Stimulated activated CD4-positive, alpha-beta T cell treated with anti-CD3 and anti-CD28 coated beads, Interleukin-12 subunit alpha, Interleukin-12 subunit beta, amount 100 ng/mL, for 4 hours (primary cell): ENCODE measurements at places on chromosomes 3 and 15.

GRCh38 chr3:124395584-124396338 lies 334.5 kb upstream of the UMPS start:
- no peak for DNase-seq

- DNase-seq = no peak
Observed at GRCh38 chr3:23659840-23660430, 145.8 kb upstream of the UBE2E1 start.

GRCh38 chr3:176032043-176032442 lies 1165.2 kb downstream of the TBL1XR1 start:
- no peak for DNase-seq

DNA sequence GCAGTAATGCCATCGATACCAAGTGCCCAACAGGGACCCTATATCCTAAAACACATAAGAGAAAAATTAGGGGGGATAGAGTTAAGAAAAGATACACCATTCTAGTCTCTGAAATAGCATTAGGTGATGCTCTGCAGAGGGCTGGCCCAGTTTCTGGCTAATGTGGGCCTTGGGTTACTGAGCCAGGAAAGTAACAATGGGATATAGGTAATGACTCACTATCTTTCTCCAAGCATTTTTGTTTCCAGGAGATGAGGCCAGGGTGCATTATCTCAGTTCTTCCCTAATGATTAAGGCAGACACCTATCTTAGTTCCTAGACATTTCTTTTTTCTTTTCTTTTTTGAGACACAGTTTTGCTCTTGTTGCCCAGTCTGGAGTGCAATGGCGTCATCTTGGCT lies 50.0 kb downstream of the PRKAR2A start:
- DNase-seq = no peak

DNA sequence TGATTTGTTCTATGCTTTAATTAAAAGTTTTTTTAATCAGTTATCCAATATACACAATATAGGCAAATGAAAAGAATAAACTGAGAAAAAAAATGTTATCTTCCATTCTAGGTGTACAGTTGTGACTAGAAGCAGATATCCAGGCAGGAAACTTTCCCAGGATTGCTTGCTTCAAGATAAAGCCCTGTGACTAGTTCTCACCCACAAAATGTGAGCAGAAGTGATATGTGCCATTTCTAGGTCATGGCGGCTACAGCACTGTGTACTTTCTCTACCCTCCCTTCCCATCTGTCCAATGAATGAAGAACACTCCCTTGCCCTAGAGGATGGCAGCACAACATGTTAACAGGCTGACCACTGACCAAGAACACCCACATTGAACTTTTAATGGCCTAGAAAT lies 110.5 kb upstream of the STT3B start:
- no peak for DNase-seq

GRCh38 chr3:177982034-177982433 lies 554.2 kb upstream of the KCNMB2 start:
- no peak for DNase-seq

- DNase-seq = no peak
Observed at GRCh38 chr3:44098656-44099415, 142.8 kb upstream of the TOPAZ1 start.

GRCh38 chr15:66653398-66653797 lies 48.6 kb upstream of the SMAD6 start:
- DNase-seq = no peak

GRCh38 chr3:108221393-108221792 lies 831 bp downstream of the IFT57 start:
- DNase-seq = no peak

DNA sequence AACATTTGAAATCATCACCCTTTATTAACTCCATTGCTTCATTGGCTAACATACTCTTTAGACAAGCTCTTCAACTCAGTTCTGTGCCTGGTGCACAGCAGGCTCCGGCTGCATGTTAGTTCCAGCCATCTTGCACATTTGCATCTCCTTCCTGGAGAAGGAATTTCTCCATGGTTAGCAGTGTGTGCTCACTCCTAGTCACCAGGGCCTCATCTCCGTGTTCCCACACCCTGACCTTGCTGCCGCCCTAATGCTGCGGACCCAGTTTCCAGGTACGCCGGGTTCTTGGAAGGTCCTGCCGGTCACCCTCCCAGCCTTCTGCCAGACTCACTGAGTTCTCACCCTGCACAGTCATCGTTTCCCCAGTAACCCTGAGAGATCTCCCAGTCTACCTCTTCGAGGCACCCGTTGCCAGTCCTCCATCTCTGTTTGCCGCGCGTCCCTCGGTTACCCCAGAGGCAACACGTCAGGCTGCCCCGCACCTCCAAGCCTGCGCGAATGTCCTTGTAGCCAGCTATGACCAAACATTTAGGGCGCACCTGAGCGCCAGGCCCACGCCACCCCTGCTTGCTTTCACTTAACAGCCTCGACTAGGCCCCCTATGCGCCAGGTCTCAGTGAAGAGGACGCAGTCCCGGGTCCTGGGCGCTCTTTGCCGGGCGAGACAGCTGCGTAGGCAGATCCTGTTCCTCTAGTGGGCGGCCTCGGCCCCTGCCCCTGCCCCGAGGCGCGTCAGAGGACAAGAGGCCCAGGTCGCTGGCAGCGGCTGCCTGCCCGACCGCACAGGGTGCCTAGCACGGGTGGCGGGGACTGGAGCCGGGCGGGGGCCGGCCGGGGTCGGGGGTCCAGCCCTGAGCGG lies 747 bp upstream of the ZNF592 start:
- DNase-seq = peak; percentile 54

GRCh38 chr3:32713181-32713580 lies 28.2 kb downstream of the CNOT10 start:
- no peak for DNase-seq

- no peak for DNase-seq
Observed at GRCh38 chr3:197322149-197322548, 23.7 kb upstream of the DLG1 start.

- no peak for DNase-seq
Observed at GRCh38 chr15:36407647-36408046, 171.8 kb upstream of the CDIN1 start.

GRCh38 chr15:48965972-48966371 lies 2.3 kb upstream of the SHC4 start:
- no peak for DNase-seq

GRCh38 chr15:34654625-34655024 lies 71.2 kb upstream of the GOLGA8B start:
- DNase-seq = no peak

- DNase-seq = no peak
Observed at GRCh38 chr3:30664884-30665283, 58.5 kb downstream of the TGFBR2 start.

- no peak for DNase-seq
Observed at GRCh38 chr3:78798266-78798832, 969.4 kb downstream of the ROBO1 start.

DNA sequence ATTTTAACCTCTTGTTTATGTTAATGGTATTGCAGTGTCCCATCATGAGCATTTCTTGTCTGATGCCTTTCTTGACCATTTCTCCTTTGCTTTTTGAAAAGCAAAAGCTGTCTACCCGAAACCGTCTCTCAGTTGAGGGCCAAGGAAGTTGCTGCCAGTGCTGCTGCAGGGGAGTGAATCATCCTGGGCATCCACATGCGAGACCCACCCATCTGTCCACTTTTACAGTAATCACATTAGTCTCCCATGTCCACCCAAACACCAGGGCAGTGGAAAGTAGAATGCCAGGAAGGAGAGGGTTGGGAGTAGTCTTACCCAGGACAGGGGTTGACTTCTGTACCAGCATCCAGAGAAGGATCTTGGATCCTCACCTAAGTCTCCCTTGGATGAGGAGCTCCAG lies 48.6 kb upstream of the TEX264 start:
- DNase-seq = no peak

DNA sequence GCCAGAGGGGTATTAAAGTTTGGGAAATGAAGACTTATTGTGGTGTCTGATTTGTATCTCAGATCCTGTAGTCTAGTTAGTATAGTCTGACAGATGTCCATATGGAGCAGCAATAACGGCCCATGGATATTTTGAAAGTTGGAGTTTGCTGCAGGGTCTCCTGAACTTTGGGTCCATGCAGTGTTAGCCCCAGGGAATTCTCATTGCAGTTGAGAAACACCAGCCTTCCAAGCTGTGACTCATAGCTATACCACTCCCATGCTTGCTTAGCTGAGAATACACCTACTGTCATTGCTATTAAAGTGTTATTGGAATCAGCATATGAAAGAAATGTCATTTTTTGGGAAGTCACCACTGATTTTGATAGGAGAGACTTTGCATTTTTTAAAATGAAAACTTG lies 29.2 kb downstream of the TMOD2 start:
- no peak for DNase-seq

GRCh38 chr3:140510303-140510861 lies 167.5 kb upstream of the TRIM42 start:
- no peak for DNase-seq

DNA sequence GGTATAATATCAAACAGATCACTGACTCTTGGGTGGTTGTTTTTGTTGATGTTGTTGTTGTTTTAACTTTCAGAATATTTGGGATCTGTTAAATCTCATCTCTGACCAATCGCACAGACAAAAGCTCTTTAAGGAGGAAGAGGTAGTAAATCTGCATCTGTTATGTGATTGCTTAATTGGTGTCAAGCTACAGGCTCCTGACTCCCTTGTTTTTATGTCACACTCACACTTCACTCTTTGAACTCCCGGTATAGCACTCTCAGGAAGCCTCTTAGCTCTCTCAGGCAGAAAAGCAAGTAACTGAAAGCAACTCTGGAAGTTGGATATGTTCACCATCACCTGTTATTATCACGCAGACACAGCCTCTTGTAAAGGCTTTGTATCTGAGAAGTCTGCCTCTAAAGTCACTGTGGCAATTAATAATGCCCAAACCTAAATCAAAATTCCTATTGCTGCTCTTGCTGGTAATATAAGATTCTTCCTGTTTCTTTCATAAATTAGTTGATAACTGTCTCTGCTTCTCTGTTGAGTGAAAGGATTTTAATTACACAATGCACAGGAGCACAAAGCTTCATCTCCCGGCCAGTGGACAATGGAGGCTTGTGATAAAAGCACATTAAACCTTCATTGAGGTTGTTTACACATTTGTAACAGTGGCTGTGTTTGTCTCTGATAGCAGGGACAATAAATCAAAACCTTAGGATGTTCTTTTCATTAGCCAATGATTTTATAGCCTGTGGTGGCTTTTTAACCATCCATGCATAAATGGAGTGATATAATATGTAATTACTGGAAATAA lies 576.7 kb downstream of the MFSD1 start:
- DNase-seq = no peak

DNA sequence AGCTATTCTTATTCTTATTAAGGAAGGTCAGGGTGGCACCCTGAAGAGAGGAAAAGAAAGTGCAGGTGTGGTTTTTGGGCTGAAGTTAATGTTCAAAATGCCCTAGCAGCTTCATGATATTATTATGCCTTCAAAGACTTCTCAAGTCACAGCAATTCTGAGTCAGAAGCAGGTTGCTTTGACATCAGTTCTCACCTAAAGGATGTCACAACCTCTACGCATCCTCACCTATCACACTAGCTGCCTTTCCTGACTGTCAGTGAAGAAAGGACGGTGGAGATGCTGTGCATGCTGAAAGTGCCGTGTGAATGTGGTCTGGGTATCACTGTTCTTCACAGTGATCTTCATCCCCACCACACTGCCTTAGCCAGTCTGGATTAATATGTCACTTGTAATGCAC lies 49.6 kb downstream of the NPTN start:
- DNase-seq = no peak

DNA sequence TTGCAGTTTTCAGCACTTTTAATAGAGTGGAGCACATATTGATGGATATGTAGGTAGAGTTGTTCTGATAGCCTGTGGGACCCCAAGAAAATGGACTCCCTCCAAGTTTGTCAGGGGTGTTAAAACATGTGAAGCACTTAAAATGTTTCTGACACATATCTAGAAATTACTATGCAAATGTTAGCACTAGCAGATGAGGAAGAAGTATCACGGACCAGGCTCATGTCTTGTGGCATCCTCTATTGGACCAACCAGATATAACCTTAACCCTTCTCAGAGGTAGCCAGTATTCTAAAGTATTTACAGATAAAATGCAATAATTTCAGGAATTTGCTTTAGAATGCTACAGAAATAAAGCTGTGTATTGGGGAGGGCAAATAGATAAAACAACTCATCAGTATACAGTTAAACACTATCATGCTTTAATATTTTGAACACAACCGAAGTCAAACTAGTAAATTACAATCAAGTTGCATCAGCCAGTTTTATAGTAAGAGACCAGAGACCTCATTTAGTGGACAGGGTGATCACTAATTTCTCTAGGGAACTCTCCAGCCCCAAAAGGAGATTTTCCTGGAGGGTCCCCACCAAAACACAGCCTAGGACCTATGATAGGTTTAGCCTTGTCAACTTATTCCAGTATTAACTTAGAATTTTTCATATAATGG lies 57.2 kb upstream of the FBN1 start:
- DNase-seq = no peak

DNA sequence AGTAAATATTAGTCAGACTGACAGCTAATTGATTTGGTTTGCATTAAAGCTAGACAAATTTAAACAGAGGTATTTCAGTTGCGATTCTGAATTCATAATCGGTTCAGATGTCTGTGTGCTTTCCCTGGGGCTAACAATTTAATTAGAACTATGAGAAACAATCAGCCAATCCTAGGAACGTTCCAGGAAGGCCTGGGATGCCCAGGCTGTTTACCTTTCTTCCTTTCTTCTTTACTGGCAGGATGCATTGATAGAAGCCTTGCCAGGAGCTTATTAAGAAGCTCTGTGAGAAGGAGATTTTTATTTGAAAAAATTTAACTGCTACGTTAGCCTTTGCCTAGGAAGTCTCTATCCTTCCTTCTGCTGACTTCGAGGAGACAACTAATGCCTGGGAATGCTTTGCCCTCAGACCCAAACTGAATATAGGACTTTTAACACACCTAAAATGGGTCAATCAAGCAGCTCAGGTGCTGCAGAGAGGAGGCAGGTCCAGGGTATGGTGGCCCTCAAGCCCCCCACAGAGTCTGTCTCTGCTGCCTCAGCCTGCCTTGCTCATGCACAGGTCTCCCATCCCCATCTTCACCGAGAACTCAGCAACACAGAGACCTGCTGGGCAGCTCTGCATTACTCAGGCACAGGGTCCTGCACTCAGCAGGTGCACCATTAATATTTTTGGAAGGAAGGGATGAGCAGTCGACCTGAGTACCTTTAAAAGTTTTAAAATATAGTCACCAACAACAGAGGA lies 48.5 kb downstream of the PCSK6 start:
- DNase-seq = no peak

DNA sequence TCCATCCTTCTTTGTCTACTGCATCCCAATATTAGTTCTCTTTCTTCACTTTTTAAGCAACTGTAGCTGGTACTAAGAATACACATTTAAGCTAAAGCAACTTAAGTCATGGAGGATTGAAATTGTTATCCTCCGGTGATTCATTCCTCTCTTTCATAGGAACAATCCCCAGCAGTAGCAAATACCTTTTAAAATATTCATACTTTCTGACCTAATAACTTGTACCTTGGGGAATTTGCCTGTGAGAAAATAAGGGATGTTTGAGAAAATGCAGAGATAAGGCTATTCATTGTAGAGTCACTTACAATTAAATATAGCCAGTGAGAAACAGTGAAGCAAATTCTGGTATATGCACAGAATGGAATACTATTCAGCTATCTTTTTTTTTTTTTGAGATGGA lies 66.0 kb downstream of the VPS13C start:
- DNase-seq = no peak

GRCh38 chr3:124483915-124484470 lies 246.3 kb upstream of the UMPS start:
- no peak for DNase-seq
